SK-N-DZ (cell line): ENCODE measurements at places on chromosomes 5 and 9.

- no peak for DNase-seq
Measured at GRCh38 chr5:68543212-68543611, 327.7 kb downstream of the PIK3R1 start.

DNA sequence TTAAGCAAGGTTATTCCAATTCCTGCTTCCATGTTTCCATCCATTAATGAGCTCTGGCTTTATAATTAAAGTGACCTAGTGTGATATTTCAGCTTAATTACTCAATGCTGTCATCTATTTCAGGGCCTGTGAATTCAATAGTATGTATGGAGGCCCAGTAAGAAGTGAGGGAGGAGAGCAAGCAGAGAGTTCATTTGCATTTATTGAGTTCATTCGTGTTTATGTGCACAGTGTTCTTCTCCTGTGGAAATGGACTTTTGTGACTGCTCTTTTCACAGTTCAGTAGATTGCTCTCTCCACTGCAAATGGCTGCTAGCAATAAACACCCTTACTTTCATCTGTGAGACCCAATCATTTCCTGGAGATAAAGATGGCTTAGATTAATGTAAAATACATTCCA lies 130.9 kb downstream of the CEMIP2 start:
- DNase-seq: no peak

DNA sequence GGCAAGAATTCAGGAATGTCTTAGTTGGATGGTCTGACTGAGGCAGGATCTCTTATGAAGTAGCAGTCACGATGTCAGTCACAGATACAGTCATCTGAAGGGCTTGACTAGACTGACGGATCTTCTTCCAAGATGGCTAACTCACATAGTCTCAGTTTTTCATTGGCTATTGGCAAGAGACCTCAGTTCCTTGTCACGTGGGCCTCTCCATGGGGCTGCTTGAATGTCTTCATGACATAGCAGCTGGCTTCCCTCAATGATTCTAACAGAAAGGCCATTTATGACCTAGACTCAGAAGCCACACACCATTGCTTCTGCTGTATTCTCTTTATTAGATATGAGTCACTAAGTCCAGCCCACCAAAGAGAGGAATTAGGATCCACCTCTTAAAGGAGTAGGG lies 4.7 kb downstream of the APC start:
- DNase-seq: peak; percentile 7

DNA sequence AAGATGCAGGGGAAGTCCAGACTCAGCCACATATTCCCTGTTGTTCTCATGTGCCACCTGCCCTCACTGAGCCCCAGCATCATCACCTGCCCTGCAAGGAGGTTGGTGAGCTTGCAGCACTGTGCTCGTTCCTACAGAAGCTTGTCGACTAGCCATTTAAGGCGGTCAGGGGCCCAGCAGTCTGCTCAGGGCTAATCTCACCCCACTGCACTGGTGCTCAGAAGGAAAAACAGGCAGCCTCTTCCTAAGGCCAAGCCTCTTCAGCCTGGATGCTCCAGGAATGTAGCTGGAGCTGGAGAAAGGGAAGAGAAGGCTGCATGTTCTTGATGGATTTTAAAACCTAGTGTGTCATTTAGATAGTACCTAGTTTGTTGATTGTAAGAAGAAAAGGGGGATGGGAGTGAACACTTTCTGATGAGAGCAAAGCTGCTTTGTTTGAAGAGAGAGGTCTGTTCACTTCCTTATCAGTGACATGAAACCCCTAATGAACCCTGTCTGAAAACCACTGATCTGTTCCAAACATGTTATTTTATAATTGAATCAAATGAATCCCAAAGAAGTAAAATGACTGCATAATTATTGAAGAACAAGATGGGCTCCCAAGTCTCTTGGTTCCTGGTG lies 10.6 kb upstream of the ASPN start:
- peak; percentile 67 for DNase-seq

DNA sequence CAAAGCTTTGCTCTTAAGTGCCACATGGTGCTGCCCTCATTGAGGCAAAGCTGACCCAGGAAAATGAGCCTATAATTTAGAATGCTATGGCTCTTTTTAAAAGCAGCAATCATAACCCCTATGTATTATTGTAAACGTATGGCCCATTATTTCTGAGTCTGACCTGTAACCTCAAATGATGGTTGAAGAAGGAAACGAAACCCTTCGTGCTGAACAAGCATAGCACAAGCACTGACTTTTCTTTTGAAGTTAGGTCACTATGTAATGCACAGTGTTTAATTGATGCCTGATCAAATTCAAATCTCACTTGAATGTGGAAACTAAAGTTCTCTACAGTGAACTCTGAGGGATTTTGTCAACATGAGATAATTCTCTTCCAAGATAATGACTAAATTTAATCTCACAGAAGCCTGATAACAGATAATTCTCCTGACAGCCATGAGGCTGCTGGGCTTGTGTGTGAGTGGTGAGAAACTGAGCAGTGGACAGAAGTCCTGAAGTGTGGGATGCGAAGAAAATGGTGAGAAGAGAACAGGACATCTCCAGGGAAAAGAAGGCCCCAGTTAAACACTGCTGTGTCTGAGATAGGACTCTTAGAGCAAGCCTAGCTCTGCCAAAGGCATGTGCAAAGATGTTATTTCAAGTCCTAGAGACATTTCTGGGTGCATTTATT lies 226.9 kb downstream of the MAN2A1 start:
- peak; percentile 54 for DNase-seq

GRCh38 chr5:62256161-62257019 lies 49.6 kb upstream of the KIF2A start:
- peak; percentile 88 for DNase-seq

- DNase-seq: no peak
Measured at GRCh38 chr9:131420980-131421624, 27.2 kb downstream of the PRRC2B start.

DNA sequence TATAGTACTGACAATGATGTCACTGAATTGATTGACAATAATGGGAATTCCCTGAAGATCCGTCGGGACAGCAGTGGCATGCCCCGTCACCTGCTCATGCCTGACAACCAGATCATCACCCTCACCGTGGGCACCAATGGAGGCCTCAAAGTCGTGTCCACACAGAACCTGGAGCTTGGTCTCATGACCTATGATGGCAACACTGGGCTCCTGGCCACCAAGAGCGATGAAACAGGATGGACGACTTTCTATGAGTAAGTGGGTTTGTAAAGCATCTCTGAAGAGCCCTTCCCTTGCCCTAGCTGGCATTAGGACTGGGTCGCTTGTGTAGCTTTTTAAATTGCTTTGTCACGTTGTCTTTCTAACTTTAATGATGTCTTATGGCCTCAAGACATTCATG lies 72.7 kb upstream of the WWC1 start:
- no peak for DNase-seq

DNA sequence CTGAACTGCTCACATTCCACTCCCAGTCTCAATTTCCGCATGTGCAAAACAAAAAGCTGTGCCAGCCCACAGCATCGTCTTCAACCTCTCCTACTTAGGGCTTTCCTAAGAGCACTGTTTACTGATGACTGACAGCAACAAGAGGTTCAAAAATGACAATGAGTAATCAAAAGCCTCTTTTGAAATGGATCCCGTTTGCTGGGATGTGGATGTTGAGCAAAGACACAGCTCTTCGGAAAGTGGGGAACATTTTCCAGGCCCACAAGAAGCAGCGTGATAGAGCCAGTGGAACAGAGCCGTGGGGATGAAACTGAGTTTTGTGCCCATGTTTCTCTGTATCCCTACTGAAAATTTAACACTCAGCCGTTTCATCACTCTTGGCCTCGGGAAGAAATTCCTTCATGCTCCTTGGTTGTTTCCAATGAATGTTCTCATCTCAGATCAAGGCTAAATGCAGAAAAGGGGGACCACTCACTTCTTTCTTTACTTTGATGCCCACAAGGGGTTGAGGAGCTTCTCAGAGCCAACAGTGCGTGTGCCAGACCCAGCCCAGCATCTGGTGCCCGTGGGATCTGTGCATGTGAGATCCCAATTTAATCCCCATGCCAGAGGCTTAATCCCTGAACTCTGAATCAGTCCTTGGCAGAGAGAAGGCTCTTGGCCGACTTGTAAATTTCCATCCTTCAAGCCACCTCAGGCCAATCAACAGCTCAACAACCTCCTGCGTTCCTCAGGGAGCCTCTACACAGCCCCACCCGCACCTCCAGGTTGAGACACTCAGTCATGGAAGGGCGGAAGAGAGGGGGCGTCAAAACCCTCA lies 230.2 kb upstream of the DAPK1 start:
- no peak for DNase-seq

GRCh38 chr9:134942011-134942787 lies 24.5 kb upstream of the FCN1 start:
- DNase-seq: no peak

DNA sequence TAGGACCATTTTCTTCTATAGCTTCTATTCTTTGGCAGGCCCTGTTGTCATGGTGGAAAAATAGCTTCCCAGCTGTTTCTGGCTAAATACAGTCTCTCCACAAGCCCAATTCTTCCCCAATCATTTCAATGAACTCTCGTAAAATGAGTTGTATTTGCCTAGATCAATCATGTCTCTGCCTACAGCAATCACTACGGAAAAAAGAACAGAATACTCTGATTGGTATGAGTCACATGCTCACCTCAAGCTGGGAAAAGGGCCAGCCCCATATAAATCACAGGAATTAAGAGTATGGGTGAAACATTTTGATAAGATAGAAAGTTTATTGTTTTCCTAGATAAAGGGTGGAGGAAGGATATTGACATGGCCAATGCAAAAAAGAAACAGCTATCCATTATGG lies 711.4 kb downstream of the EFNA5 start:
- no peak for DNase-seq

DNA sequence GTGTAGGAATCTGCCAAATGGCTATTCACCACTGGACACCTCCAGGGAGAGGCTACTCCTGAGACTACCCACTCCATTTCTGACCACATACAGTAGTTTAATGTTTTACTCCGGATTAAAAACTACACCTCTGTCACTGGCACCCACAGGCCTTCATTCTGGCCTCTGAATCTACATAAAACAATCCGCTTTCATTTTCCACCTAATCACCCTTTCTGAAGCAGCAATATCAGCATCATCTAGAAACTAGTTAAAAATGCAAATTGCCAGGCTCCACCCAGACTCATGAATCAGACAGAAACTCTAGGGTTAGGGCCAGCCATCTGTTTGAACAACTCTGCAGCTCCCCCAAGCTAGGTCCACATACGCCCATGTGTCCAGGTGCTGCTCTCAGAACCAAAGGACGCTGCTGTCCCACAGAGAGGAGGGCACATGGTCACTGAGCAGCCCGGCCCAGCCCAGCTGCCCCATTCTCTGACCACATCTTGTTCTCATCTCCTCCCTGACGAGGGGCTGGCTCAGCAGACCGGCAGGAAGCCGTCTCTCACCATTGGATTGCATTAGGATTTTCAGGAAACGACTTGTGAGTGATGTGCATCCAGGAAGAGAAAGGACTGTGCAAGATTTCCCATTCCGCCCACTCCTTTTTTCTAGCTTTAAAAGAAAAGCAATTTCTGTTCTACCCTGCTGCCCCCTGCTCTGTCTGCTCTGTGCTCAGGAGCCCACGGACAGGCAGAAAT lies 34.7 kb downstream of the ADAM19 start:
- DNase-seq: peak; percentile 12

- no peak for DNase-seq
Measured at GRCh38 chr9:16866587-16866986, 3.9 kb downstream of the BNC2 start.

DNA sequence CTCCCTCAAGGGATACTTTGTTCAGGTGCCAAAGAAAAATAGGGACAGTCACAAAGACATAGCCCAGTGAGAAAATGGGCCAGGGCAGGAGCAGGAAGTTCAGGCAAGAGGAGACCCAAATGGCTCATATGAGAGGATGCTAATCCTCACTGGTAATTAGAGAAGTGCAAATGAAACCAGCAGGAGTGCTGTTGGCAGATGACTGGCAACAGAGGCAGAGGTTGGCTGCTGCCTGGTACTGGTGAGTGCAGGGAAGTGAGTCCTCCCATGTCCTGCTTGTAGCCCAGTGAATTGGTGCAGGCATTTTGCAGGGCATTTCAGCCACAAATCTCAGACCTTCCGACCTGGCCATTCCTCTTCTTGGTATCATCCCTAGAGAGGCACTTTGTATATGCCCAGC lies 23.5 kb downstream of the ODF2 start:
- no peak for DNase-seq

DNA sequence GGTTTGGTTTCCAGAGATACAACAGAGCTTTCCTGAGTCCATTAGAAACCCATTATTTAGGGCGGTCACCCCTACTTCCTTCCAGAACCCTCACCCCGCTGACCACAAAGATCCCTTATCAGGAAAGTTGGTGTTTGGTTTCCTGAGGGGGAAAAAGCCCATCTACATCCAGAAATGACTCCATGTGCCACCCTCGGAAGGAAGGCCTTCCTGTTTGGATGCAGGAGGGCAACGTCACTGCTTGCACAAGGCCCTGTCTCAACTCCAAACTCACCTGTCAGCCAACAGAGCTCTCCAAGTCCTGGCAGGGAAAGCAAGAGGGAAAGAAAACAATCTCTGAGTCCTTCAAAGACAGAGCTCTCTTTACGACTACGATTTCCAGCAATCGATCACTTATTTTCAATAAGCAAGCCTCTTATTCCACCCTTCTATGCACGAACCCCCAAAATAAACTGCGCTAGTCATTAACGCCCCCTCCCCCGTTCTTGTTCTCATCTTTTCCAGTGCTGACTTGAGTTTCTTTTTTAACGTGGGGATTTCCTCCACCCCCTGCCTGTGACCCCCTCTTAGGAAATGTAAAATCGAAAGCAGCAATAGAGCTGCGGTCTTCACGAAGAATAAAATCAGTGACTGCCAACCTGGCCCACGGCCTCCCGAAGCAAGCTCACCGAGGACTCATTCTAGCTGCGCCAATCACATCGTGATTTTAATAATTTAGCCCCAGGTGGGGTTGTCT lies 35.7 kb upstream of the NTNG2 start:
- no peak for DNase-seq

- no peak for DNase-seq
Measured at GRCh38 chr5:159669559-159669958, 246.7 kb upstream of the ADRA1B start.

- DNase-seq: no peak
Measured at GRCh38 chr5:76960004-76960625, 7.3 kb downstream of the CRHBP start.

GRCh38 chr5:159902444-159903121 lies 13.7 kb upstream of the ADRA1B start:
- DNase-seq: no peak
